ENCODE measurements at places on chromosomes 7 and 10. TPM values are rescaled to one million over a fixed set of nuclear protein-coding genes. Genes with fewer than 3 reads are reported as not detected.

- peaks cover 49% of the 10 kb centered on the region for H3K27me3 ChIP-seq
- no peak overlapping the region for H3K27ac ChIP-seq
- no peak for DNase-seq
- H3K4me1 ChIP-seq: peaks cover 4% of the 10 kb centered on the region
Measured at GRCh38 chr7:43111630-43112458, 603 bp upstream of the HECW1 start.

CYP2C18 gene
- total RNA-seq: not detected

GRCh38 chr7:19333706-19334105 lies 188.5 kb upstream of the FERD3L start:
- H3K4me1 ChIP-seq: no peaks in the 10 kb centered on the region
- no peak overlapping the region for H3K27ac ChIP-seq
- DNase-seq: no peak

GRCh38 chr10:74011770-74012169 lies 13.9 kb downstream of the VCL start:
- H3K4me3 ChIP-seq: no peak overlapping the region
- H3K4me1 ChIP-seq: peaks cover 8% of the 10 kb centered on the region
- no peak for DNase-seq

LDB3 gene
- not detected for total RNA-seq

TMEM229A gene
- total RNA-seq: not detected

MAGI2 gene
- total RNA-seq: not detected

GRCh38 chr7:96649981-96650380 lies 59.7 kb downstream of the SEM1 start:
- H3K4me3 ChIP-seq: no peak overlapping the region
- H3K27me3 ChIP-seq: no peaks in the 10 kb centered on the region
- DNase-seq: no peak
- no peaks in the 10 kb centered on the region for H3K4me1 ChIP-seq

CRYGN gene
- 0.39 TPM for total RNA-seq

HIF1AN gene
- total RNA-seq: 42.9 TPM

AVPI1 gene
- 11.1 TPM for total RNA-seq

- no peak for DNase-seq
- no peaks in the 10 kb centered on the region for H3K4me1 ChIP-seq
- H3K4me3 ChIP-seq: no peak overlapping the region
Measured at GRCh38 chr7:52838981-52839411, 196.4 kb upstream of the POM121L12 start.

DNA sequence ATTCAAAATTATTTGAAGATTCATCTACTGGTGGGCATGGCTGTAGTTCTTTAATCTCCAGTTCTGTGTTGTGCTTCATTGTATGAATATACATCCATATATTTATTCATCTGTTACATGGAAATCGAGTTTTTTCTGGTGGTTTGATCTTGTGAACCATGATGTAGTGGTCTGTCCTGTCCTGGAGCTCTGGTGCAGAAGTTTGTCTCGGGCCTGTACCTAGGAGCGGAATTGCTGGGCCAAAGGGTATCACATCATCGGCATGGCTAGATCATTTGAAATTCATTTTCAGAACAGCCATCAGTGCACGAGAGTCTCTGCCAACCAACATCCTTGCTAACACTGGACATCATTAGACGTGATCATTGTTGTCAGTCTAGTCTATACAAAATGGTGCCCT lies 107.0 kb downstream of the ELFN1 start:
- no peaks in the 10 kb centered on the region for H3K4me1 ChIP-seq
- no peak for DNase-seq
- no peak overlapping the region for H3K4me3 ChIP-seq
- peaks cover 3% of the 10 kb centered on the region for H3K27me3 ChIP-seq

TSPAN15 gene
- 4.3 TPM for total RNA-seq

DNA sequence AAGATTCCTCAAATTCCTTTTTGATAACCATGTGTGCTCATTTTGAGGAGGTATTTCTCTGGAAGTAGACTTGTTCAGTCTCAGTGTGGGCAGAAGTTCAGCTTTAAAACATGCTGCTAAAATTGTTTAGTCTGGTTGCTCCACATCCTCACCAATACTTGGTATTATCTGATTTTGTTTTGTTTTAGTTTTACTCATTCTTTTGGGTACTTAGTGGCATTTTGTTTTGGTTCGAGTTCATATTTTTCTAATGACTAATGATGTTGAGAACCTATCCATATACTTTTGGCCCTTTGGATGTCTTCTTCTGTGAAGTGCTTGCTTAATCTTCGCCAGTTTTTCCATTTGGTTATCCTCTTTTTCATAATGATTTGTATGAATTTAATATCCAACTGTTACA lies 694.2 kb upstream of the FZD8 start:
- H3K4me1 ChIP-seq: no peaks in the 10 kb centered on the region
- DNase-seq: no peak
- H3K4me3 ChIP-seq: no peak overlapping the region
- no peaks in the 10 kb centered on the region for H3K36me3 ChIP-seq

INSYN2A gene
- not detected for total RNA-seq

RAB18 gene
- total RNA-seq: 94.0 TPM

ASB10 gene
- not detected for total RNA-seq

DNA sequence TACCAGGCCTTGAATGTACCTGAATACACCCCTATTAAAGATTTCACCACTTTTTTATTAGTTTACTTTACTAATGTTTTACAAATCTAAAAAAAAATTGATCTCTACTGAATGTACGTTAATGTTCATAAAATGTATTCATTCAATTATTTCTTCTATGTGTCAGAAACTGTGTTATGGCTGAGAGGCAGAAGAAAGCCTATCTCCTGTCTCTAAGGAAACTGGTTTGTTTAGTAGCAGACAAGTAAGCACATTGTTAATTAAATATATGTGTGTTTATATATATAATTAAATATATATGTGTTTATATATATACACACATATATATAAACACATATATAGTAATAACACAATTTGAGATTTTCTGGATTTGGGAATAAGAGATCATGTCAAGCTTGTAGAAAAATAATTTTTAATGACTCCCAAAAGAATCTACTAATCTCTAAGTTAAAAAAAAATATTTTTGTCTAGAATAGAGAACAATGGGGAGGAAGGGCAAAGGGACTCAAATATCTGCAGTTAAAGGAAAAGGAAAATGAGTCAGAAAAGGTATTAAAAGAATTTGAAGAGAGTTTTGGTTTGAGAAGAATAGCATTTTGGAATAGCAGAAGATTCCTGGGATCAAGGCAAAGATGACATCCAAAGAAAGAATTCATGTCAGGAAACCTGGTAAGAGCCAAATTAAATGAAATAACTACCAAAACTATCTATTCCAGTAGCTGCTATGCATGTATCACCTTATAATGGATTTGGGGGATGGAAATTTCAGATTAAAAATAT lies 92.1 kb downstream of the CH25H start:
- peaks cover 2% of the 10 kb centered on the region for H3K4me1 ChIP-seq
- H3K36me3 ChIP-seq: no peaks in the 10 kb centered on the region
- DNase-seq: no peak

DNA sequence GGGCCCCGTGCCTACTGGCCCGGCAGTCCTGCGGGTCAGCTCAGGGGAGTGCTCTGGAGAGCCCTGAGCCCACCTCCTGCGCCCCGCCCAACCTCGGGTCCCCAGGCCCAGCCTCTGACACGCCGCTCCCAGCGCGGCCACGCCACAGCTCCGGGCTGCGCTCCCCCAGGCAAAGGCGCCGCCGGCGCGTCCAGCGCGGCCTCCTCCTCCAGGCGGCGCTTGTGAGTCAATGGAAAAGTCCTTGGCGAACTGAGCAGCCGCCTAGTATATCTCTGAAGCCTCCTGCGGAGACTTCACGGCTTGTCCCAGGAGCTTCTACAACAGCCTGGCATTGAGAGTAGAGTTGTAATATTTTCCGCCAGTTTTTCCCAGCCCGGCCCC lies 29.5 kb upstream of the BMS1 start:
- peaks cover 19% of the 10 kb centered on the region for H3K27me3 ChIP-seq
- no peak overlapping the region for H3K4me3 ChIP-seq
- H3K4me1 ChIP-seq: peaks cover 22% of the 10 kb centered on the region
- no peaks in the 10 kb centered on the region for H3K36me3 ChIP-seq
- no peak overlapping the region for H3K27ac ChIP-seq

- peaks cover 5% of the 10 kb centered on the region for H3K4me1 ChIP-seq
- H3K4me3 ChIP-seq: no peak overlapping the region
- peaks cover 7% of the 10 kb centered on the region for H3K36me3 ChIP-seq
Measured at GRCh38 chr7:142859411-142859810, 4.5 kb downstream of the EPHB6 start.

DNA sequence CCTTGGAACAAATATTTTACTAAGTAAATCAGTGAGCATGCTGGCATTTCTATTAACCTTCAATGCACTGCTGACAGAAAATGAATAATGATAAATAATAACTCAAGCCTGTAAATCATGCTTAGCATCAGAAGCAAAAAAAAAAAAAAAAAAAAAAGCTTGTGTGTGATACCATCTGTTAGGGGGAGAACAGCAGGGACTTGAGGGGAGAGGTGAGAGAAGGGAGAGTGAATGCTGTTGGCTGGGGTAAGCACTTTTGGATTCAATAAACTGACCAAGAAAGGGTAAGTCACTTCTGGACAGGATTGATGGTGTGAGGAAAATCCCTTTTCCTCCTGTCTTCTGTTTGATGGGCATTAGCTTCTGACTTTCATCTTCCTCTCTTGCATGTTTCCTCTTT lies 996.4 kb downstream of the KCNMA1 start:
- no peaks in the 10 kb centered on the region for H3K4me1 ChIP-seq
- H3K36me3 ChIP-seq: no peaks in the 10 kb centered on the region
- H3K4me3 ChIP-seq: no peak overlapping the region
- no peaks in the 10 kb centered on the region for H3K27me3 ChIP-seq

GPER1 gene
- total RNA-seq: not detected
